ENCODE measurements at places on chromosomes 13 and 19. TPM values are rescaled to one million over a fixed set of nuclear protein-coding genes. Genes with fewer than 3 reads are reported as not detected.

DNA sequence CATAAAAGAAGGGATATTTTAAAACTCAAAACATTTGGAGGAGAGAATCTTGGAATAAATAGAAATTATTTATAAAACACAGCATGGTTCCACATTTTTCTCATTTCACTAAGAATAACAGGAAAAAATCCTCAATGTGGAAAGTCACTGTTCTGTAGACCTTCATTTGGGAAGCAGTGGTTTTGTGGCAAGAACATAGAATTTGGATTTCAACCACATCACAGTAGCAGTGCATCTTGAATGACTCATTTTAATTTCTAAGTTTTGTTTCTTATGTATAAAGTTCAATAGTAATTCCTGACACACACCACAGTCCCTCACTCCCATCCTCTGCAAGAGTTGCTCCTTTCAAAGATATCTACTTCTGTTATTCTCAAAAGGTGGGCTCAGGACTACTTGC is 264.0 kb downstream of the ENOX1 start:
- H3K4me1 ChIP-seq, result no peaks in the 10 kb centered on the region
- no peaks in the 10 kb centered on the region for H3K27me3 ChIP-seq
- no peaks in the 10 kb centered on the region for H3K36me3 ChIP-seq
- no peak for DNase-seq
- no peak overlapping the region for H3K27ac ChIP-seq
- no peak overlapping the region for H3K4me3 ChIP-seq

DNA sequence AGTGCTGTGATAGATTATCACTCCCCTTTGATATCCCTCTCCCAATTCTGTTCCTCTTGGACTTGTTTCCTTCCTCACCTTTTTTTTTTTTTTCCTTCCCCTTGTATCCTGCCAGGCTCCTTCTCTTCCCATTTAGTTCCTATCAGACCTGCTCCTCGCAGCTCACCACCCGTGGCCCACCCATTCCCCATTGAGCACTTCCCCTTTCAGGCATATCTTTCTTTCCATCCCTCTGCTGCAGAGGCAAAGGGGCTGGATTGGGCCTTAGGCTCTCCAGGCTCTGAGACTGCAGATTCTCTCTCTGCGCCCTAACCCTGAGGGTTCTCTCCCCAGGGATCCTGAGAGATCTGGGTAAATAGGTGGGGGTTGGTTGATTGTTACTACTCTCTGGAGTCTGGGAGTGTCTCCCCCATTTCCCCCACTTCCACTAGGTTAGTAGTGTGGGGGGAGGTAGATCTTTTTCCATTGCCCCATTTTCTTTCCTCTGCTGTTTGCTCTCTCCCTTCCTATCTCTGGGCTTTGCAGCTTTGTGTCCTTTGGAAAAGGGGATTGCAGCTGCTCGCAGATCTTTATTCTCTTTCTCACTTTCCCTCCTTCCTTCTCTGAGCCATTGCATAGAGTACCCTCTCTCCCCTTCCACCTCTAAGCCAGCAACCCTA is 2.3 kb downstream of the ARHGAP35 start:
- H3K27ac ChIP-seq, result no peak overlapping the region
- H3K4me3 ChIP-seq, result no peak overlapping the region
- no peaks in the 10 kb centered on the region for H3K36me3 ChIP-seq
- no peak for DNase-seq
- peaks cover 11% of the 10 kb centered on the region for H3K4me1 ChIP-seq
- no peaks in the 10 kb centered on the region for H3K27me3 ChIP-seq

DNA sequence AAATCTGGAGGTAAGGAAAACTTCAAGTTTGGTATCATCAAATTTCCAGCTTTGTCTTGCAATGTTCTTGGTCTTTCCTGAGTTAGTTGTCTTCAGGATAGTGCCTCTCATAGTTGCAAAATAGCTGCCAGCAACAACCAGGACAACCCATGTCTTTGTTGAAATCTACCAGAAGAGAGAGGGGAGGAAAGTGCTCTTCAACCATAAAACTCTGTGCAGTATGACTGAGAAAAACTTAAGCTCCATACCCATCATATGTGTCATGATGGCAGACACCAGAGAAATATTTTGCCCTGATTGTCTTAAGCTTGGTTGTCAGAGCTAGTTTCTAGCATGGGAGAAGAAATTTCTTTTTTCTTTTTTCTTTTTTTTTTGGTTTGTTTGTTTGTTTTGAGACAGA is 103.3 kb downstream of the SPRY2 start:
- no peaks in the 10 kb centered on the region for H3K27me3 ChIP-seq
- DNase-seq, result no peak
- no peak overlapping the region for H3K4me3 ChIP-seq
- H3K4me1 ChIP-seq, result no peaks in the 10 kb centered on the region
- no peak overlapping the region for H3K27ac ChIP-seq

- DNase-seq, result no peak
- H3K27ac ChIP-seq, result no peak within 1 kb of the TSS
- H3K4me3 ChIP-seq, result no peak within 1 kb of the TSS
- H3K27me3 ChIP-seq, result no peaks in the 10 kb centered on the region
Measured at GRCh38 chr19:47309608-47310007, at the start of gene C5AR1. Gene C5AR1 (plus strand): TSS chr19:47309861. CDS start chr19:47309896, 35 bp downstream.

DNA sequence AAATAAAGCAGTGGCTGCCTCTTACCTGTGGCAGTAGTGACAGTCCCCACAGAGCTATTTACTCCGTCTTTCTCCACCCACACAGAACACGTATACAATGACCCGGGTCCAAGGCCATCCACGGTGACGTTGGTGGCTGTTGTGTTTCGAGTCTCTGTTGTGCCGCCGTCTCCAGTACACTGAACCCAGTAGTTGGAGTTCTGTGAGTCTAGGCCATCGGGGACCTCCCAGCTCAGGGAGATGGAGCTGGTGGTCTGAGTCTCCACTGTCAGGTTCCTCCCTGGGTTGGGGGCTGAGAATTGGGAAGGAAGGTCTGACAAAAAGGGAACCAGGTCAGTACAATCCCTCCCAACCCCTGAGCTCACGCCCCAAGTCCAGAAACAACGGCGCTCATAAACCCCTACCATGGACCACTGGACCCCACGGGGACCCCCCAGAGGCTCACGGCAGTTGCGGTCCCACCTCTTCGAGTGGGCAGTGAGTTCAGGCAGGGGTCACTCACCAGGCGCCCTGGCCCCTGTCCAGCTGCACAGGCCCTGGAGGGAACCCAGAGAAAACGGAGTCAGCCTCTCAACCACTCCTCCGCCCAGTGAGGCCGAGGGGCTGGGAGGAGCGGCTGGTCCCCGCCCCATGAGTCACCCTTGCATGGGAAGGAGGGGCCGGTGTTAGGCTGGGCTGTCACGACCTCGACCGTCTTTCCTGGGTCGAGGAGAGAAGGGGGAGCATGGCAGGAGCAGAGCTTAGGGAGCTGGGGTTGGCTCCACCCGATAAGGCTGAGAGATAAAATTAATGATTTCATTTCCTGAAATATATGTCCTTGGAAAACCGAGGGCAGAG is 2.4 kb downstream of the PTPRH start:
- H3K36me3 ChIP-seq, result no peaks in the 10 kb centered on the region
- H3K4me1 ChIP-seq, result peaks cover 5% of the 10 kb centered on the region
- peaks cover 56% of the 10 kb centered on the region for H3K27me3 ChIP-seq

DNA sequence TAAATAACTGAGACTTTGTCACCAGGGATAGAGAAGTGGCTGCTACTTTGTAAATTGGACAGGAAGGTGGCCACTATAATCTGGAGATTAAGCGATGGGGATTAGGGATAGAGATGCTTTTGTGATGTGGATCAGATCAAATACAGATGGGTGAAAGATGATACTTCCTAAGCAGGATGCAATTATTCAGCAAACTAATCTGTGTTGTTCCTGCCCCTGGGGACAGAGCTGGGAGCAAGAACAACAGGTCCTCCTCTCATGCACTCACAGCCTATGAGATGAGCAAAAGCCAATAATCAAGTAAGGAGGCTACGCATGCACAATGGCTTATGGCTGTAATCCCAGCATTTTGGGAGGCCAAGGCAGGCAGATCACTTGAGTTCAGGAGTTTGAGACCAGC is 4.6 kb downstream of the RGL3 start:
- DNase-seq, result no peak
- peaks cover 51% of the 10 kb centered on the region for H3K27me3 ChIP-seq
- no peaks in the 10 kb centered on the region for H3K36me3 ChIP-seq
- no peaks in the 10 kb centered on the region for H3K4me1 ChIP-seq

DNA sequence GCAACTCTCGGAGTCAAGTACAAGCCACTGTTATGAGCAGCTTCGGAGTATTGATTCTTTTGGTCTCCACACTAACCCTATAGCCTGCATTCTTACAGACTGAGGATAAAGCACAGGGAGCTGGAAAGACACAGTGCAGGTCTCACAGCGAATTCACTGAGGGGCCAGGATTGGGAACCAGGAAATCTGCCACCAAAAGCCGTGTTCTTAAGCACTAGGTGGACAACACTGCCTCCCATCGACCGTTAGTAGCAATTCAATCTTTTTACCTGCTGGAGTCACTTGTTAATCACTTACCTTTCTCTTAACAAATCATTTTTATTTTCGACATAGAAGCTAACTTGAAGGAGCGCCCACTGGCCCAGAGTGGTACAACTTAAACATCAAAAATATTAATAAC is 6.3 kb downstream of the PMIS2 start:
- H3K4me3 ChIP-seq, result no peak overlapping the region
- no peaks in the 10 kb centered on the region for H3K27me3 ChIP-seq
- no peak overlapping the region for H3K27ac ChIP-seq
- DNase-seq, result no peak
- no peaks in the 10 kb centered on the region for H3K4me1 ChIP-seq
- no peaks in the 10 kb centered on the region for H3K36me3 ChIP-seq

DNA sequence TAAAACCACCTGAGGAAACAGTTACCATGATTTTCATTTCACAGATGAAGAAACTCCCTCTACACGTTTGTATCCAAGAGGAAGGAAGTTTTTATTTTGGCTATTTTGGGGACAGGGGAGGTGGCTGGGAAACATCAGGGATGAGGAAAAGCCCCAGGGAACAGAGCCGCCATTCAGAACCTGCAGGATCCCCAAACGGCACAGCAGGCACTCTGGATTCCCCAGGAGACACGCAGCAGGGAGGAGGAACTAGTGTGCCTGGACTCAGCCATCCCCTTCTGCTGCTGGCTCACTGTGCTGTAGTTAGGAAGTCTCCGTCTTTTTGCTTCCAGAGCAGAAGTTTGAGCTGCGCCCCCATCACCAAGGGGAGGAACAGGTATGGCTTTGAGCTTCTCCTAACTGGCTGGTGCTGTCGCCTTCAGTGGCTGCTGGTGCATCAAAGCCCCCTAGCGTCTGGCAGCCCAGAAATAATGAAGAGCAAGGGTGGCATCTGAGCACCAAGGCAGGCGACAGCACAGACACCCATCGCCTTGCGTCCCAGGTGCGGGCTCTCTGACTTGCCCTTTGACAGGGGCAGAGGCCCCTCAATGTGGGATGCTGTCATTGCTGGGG is 4.2 kb downstream of the NAPA start:
- H3K4me1 ChIP-seq, result peaks cover 69% of the 10 kb centered on the region
- no peak overlapping the region for H3K27ac ChIP-seq
- no peak overlapping the region for H3K4me3 ChIP-seq
- no peak for DNase-seq

DNA sequence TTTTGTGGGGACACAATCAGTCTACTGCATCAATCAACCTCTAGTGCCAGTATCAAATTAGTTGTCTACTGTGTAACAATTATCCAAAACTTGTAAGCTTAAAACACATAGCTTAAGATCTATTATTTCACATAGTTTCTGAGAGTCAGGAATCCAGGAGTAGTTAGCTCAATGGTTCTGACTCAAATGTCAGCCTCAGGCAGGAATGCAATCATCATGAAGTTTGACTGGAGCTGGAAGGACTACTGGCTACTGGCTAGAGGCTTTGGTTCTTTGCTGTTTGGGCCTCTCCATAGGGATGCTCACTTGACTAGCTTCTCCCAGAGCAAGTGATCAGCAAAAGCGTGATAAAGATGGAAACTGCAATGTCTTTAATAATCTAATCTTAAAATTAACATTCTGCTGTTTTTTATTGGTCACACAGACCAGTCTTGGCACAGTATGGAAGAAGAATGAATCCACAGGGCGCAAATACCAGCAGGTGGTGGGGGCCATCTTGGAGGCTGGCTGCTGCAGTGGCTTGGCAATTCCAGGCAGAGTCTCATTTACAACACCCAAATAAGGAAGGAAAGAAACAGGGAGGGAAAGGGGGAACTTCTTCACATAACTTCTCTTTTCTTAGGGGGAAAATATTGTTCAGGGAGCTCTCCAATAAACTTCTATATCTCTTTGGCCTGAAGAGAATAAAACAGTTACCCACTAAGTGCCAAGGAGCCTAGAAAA is 15.7 kb downstream of the CAB39L start:
- no peak overlapping the region for H3K27ac ChIP-seq
- peaks cover 10% of the 10 kb centered on the region for H3K36me3 ChIP-seq
- no peaks in the 10 kb centered on the region for H3K4me1 ChIP-seq

- H3K4me3 ChIP-seq, result no peak overlapping the region
- peaks cover 5% of the 10 kb centered on the region for H3K4me1 ChIP-seq
- peaks cover 2% of the 10 kb centered on the region for H3K36me3 ChIP-seq
- peak; percentile 61 for DNase-seq
Measured at GRCh38 chr19:43519436-43520088, 7.4 kb downstream of the ETHE1 start.

GRCh38 chr13:85419611-85420010 is 379.6 kb downstream of the SLITRK6 start:
- no peaks in the 10 kb centered on the region for H3K36me3 ChIP-seq
- DNase-seq, result no peak
- no peak overlapping the region for H3K4me3 ChIP-seq
- no peaks in the 10 kb centered on the region for H3K27me3 ChIP-seq

DNA sequence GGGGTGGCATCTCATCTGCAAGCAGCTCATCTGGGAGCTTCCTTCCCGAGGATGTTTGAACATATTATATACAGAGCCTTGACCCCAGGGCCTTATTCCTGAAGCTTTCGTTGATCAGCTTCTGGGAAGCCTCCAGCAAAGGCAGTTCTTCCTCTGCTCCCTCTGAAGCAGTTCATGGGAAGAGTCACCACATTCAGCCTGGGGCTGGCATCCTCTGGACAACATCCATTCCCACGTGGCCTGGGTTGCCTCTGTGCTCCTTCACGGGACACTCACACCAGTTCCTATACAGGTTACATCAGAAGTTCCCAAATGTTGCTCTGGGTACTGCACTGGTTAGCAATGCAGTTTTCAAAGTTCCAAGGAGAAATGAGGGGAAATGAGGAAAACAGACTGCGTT is 29.6 kb downstream of the COL4A2 start:
- H3K36me3 ChIP-seq, result no peaks in the 10 kb centered on the region
- DNase-seq, result no peak
- peaks cover 27% of the 10 kb centered on the region for H3K27me3 ChIP-seq

GRCh38 chr19:33849551-33850147 is 53.0 kb downstream of the KCTD15 start:
- H3K27me3 ChIP-seq, result no peaks in the 10 kb centered on the region
- no peaks in the 10 kb centered on the region for H3K4me1 ChIP-seq
- H3K27ac ChIP-seq, result no peak overlapping the region
- no peak overlapping the region for H3K4me3 ChIP-seq
- DNase-seq, result no peak
- no peaks in the 10 kb centered on the region for H3K36me3 ChIP-seq

The RHPN2 gene
- 0.66 TPM for total RNA-seq

The ZNF433 gene
- total RNA-seq, result 1.5 TPM

The ADGRE3 gene
- not detected for total RNA-seq

The FFAR3 gene
- total RNA-seq, result not detected

The SCN1B gene
- total RNA-seq, result 1.1 TPM

The SIGLECL1 gene
- not detected for total RNA-seq
